ENCODE measurements at places on chromosomes 11 and 22.

- no peak for DNase-seq
Measured at GRCh38 chr11:30436801-30437200, 113.9 kb downstream of the ARL14EP start.

DNA sequence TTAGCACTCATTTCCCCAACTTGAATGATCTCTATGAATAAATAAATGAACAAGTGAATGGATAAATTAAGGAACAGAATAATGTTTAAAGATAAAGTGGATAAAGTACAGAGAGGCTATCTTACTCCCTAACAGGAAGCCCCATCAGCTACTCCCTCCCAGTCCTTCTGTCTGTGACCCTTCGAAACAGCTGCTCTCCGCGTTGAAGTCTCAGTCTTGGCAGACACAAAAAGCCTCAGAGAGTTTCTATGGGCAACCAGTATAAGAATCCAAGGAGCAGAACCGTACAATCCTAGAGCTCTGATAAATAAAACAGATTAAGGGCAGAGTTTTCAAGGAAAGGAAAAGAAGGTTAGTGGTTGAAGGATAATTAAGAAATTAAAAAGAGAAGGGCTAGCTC, 35.0 kb downstream of the GUCY1A2 start:
- DNase-seq = no peak

DNA sequence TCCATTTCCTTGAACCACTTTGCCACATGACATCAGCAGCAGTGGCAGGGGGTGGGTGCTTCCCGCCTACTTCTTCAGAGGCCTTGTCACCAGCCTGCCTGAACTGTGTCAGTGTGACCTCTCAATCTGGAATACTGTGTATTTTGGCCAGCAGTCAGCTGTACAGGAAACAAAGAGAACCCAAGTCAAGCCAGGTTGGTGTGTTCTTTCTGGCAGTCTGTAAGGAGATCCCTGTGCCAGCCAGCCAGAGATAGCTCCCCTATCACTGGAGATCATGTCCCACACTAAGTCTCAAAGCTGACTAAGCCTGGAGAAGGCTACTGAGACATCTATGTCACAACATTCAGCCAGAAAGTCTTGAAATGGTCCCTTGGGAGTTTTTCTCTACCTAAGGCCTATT, 142.1 kb downstream of the TRPC6 start:
- DNase-seq = no peak

GRCh38 chr22:42901790-42902508, 44.9 kb upstream of the ARFGAP3 start:
- no peak for DNase-seq

DNA sequence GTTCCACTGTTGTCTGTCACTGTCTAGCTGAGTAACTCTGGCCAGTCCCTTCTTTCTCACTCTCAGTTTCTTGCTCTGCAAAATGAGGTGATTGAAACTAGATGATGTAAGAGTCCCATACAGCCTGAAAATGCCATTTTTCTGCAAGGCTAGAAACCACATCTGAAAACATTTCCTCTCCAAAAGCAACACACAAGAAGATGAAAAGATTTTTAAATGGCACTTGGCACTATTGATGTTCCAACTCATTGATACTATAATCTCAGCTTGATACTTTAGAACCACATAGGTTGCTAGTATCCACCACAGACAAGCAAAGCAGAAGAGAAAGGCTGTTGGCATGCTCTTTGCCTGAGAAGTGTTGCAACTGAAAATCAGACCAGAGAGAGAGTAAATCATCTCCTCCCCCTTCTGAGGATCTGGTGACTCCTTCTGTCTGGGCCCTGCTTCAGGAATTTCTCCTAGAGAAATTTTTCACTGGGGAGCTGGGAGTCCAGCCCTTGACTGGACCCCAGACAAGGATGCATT, 1217.9 kb downstream of the LRRC4C start:
- no peak for DNase-seq

DNA sequence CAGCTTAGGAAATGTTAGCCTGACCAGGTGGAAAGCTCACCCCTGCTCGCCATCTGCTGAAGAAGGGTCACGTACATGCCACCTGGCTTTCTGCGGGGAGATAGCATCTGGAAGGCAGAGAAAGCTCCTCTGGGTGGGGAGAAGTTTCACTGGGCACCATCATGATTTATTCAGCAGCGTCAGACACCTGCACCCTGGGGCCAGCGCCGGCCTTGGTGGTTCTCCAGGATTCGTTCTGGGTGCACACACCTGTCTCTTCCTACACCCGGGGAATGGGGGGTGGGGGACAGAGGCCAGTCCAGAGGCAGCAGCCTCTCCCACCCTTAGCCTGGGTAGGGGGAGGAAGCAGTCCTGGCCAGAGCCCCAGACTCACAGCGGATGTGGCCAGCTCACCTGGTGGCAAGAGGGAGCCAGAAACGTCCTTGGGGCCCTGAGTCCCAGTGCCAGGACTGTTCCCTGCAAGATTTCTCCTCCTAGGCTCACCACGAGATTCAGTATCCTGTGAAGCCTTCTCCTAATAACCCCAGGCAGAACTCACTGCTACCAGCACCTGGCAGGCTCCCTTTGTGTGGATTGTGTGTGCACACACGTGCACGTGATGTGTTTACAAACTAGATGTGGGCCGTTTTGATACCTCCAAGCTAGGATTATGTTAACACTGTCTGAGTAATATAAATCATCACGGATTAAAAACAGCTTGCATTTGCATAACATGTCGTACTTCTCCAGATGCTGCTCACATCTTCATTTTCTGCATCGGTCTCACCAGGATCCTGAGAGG, 17.3 kb upstream of the RASD2 start:
- no peak for DNase-seq

Measured in stimulated activated CD8-positive, alpha-beta memory T cell treated with anti-CD3 and anti-CD28 coated beads, Interleukin-4, amount 100 ng/mL, for 1 hour (primary cell).